ENCODE measurements at places on chromosomes 5 and 9. TPM values are rescaled to one million over a fixed set of nuclear protein-coding genes. Genes with fewer than 3 reads are reported as not detected.

- H3K36me3 ChIP-seq: no peaks in the 10 kb centered on the region
- H3K27me3 ChIP-seq: peaks cover 24% of the 10 kb centered on the region
- no peaks in the 10 kb centered on the region for H3K4me1 ChIP-seq
- no peak overlapping the region for H3K4me3 ChIP-seq
Measured at GRCh38 chr5:159061834-159062474, 37.8 kb downstream of the EBF1 start.

The LHX3 gene
- not detected for total RNA-seq

DNA sequence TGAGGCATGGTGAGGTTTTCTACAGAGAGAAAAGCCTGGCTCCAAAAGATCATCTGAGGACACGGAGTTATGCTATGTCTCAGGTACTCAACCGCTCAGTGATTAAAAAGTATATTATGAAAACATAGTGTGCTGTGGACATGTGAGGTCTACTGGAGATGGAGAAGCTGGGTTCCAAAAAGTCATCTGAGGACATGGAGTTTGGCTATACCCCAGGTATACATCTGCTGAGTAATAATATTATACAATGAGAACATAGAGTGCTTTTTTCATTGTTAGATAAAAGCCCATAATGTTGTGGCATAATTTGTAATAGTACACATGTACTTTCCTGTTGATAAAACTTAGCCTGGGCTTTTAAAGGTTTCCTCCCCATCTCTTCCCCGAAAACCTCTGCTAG is 70.7 kb upstream of the SHISAL2B start:
- DNase-seq: no peak
- H3K36me3 ChIP-seq: no peaks in the 10 kb centered on the region
- H3K4me3 ChIP-seq: no peak overlapping the region
- H3K4me1 ChIP-seq: no peaks in the 10 kb centered on the region
- H3K27me3 ChIP-seq: peaks cover 25% of the 10 kb centered on the region
- H3K27ac ChIP-seq: no peak overlapping the region

DNA sequence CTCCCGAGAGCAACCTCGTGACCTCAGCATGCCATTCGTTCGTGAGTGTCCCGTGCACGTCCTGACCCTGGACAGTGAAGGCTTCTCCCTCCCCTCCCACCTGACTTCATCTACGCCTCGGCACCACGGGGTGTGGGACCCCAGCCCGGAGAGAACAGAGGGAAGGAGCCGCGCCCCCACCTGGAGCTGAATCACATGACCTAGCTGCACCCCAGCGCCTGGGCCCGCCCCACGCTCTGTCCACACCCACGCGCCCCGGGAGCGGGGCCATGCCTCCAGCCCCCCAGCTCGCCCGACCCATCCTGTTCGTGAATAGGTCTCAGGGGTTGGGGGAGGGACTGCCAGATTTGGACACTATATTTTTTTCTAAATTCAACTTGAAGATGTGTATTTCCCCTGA is 38.3 kb upstream of the FCN2 start:
- H3K27ac ChIP-seq: no peak overlapping the region
- peak; percentile 44 for DNase-seq
- H3K4me1 ChIP-seq: no peaks in the 10 kb centered on the region
- H3K27me3 ChIP-seq: no peaks in the 10 kb centered on the region
- no peaks in the 10 kb centered on the region for H3K36me3 ChIP-seq
- no peak overlapping the region for H3K4me3 ChIP-seq

The PCDHB15 gene
- total RNA-seq: not detected

The FAM163B gene
- not detected for total RNA-seq

GRCh38 chr5:122076669-122077365 is 1.2 kb downstream of the LOX start:
- H3K27ac ChIP-seq: no peak overlapping the region
- H3K27me3 ChIP-seq: peaks cover 36% of the 10 kb centered on the region
- DNase-seq: no peak
- peaks cover 6% of the 10 kb centered on the region for H3K4me1 ChIP-seq

DNA sequence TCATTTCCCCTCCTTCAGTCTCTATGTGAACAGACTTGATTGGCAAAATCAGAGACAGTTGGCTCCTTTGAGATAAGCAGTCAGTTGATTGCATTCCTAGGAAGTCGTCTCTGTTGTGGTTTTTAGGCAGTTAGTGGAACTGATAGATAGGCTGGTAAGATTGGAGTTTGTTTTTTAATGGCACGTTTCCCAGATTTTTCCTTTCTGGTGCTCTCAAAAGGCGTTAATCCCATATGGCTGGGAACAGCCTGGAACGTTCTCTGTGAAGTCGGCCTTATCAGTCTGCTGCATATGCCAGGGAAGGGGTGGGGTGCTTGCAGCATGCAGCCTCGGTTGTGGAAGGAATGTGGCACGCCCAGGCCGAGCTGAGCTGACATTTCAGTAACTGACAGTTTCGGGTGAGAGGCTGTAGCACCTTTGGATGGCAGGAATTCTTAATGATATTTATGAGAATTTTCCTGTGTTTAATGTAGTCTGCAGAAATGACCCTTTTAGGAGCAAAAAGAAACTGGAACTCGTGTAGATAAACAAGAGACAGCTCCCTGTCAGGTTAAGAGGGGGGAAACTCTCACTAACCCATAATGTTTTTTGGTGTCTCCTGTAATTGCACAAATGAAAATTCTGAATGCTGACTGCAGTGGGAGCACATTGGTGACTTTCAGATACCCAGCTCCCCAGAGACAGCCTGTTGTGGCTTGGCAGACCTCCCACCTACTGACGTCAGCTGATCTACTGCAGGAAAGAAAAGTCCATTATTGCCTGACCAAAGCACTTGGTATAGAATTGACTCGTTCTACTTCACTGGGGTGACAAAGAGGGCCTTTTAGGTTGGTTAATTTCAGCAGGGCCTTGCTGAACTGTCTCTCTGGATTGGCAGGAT is 6.3 kb downstream of the SPTAN1 start:
- no peaks in the 10 kb centered on the region for H3K36me3 ChIP-seq
- peak overlapping the region; percentile 73 for H3K27ac ChIP-seq
- DNase-seq: peak; percentile 73
- no peaks in the 10 kb centered on the region for H3K27me3 ChIP-seq

- H3K4me1 ChIP-seq: peaks cover 10% of the 10 kb centered on the region
- no peak for DNase-seq
- H3K27ac ChIP-seq: peak overlapping the region; percentile 56
- no peaks in the 10 kb centered on the region for H3K27me3 ChIP-seq
Measured at GRCh38 chr9:19104515-19105282, 2.0 kb upstream of the HAUS6 start.

DNA sequence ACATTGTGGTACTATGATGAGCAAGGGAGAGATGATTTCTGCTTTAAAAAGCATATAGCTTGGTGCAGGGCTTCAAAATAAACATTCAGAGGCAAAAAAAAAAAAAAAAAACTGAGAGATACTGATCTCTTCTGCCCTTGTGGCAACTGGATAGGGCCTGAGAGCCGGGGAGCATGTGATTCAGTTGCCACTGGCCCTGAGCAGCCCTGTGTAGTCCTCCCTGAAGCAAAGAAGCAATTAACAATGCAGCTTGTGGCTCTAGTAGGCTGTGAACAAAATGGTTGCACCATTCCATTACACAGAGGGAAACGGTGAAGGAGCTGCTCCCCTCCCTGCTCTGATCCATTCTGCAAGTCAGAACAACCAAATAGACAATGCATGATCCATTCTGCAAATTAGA is 347.5 kb upstream of the DAB2 start:
- H3K4me1 ChIP-seq: no peaks in the 10 kb centered on the region
- no peak overlapping the region for H3K4me3 ChIP-seq
- no peak overlapping the region for H3K27ac ChIP-seq
- peaks cover 42% of the 10 kb centered on the region for H3K27me3 ChIP-seq
- H3K36me3 ChIP-seq: no peaks in the 10 kb centered on the region

The ARID3C gene
- 0.31 TPM for total RNA-seq

The WDR38 gene
- not detected for total RNA-seq

The F2RL1 gene
- not detected for total RNA-seq

- H3K27ac ChIP-seq: no peak overlapping the region
- DNase-seq: no peak
- H3K36me3 ChIP-seq: peaks cover 5% of the 10 kb centered on the region
- H3K27me3 ChIP-seq: no peaks in the 10 kb centered on the region
Measured at GRCh38 chr5:96734871-96735325, 72.7 kb downstream of the CAST start.

GRCh38 chr5:88979244-88979643 is 96.3 kb upstream of the MEF2C start:
- peaks cover 22% of the 10 kb centered on the region for H3K4me1 ChIP-seq
- no peak for DNase-seq
- peak overlapping the region; percentile 38 for H3K4me3 ChIP-seq

The CENPH gene
- total RNA-seq: 34.9 TPM

- DNase-seq: no peak
- no peak overlapping the region for H3K27ac ChIP-seq
- no peaks in the 10 kb centered on the region for H3K36me3 ChIP-seq
- H3K4me3 ChIP-seq: no peak overlapping the region
Measured at GRCh38 chr5:61768692-61769281, 436.7 kb downstream of the ZSWIM6 start.

- no peak for DNase-seq
- H3K36me3 ChIP-seq: peaks cover 8% of the 10 kb centered on the region
- no peak overlapping the region for H3K4me3 ChIP-seq
- no peak overlapping the region for H3K27ac ChIP-seq
- no peaks in the 10 kb centered on the region for H3K27me3 ChIP-seq
Measured at GRCh38 chr5:162654661-162655405, 587.3 kb downstream of the GABRG2 start.

DNA sequence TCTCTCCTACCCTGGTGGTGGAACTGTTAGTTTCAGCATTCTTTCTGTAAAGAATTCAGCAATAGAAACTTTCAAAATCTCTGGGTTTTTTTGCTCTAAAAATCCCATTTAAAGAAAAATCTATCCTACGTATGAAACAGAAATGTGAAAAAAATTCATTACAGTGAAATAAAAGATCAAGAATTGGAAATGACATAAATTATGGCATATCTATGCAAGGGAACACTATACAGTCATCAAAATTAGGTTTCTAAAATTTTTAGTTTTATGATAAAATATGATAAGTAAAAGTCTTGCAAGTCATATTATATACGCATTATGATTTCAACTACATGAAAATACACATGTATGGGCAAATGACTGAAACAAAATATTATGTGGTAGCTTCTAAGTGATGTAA is 342.6 kb downstream of the CETN3 start:
- no peaks in the 10 kb centered on the region for H3K27me3 ChIP-seq
- H3K36me3 ChIP-seq: no peaks in the 10 kb centered on the region
- no peaks in the 10 kb centered on the region for H3K4me1 ChIP-seq
- DNase-seq: no peak
- H3K4me3 ChIP-seq: no peak overlapping the region
- no peak overlapping the region for H3K27ac ChIP-seq

The GGTA1 gene
- not detected for total RNA-seq

- no peaks in the 10 kb centered on the region for H3K36me3 ChIP-seq
- H3K4me3 ChIP-seq: no peak overlapping the region
- peaks cover 13% of the 10 kb centered on the region for H3K4me1 ChIP-seq
- H3K27me3 ChIP-seq: peaks cover 9% of the 10 kb centered on the region
- no peak for DNase-seq
- H3K27ac ChIP-seq: peak overlapping the region; percentile 95
Measured at GRCh38 chr9:129584136-129584535, 36.8 kb downstream of the C9orf50 start.

- no peak overlapping the region for H3K4me3 ChIP-seq
- H3K36me3 ChIP-seq: no peaks in the 10 kb centered on the region
- H3K27me3 ChIP-seq: peaks cover 4% of the 10 kb centered on the region
- no peak for DNase-seq
Measured at GRCh38 chr9:80157561-80157983, 585.8 kb downstream of the TLE4 start.

- H3K27me3 ChIP-seq: no peaks in the 10 kb centered on the region
- H3K4me3 ChIP-seq: no peak overlapping the region
- peak; percentile 44 for DNase-seq
- no peaks in the 10 kb centered on the region for H3K36me3 ChIP-seq
Measured at GRCh38 chr9:127183814-127184582, 61.6 kb upstream of the ANGPTL2 start.

The LCP2 gene
- 360 TPM for total RNA-seq

- no peak overlapping the region for H3K27ac ChIP-seq
- DNase-seq: no peak
- no peaks in the 10 kb centered on the region for H3K4me1 ChIP-seq
- peaks cover 6% of the 10 kb centered on the region for H3K36me3 ChIP-seq
Measured at GRCh38 chr5:58717303-58718007, 134.6 kb downstream of the RAB3C start.

- H3K4me1 ChIP-seq: no peaks in the 10 kb centered on the region
- H3K36me3 ChIP-seq: no peaks in the 10 kb centered on the region
- H3K4me3 ChIP-seq: no peak overlapping the region
- no peak for DNase-seq
- no peak overlapping the region for H3K27ac ChIP-seq
Measured at GRCh38 chr5:15026011-15026893, 154.7 kb upstream of the ANKH start.

The AKNA gene
- 332 TPM for total RNA-seq

GRCh38 chr5:43042176-43042625 is 2.1 kb upstream of the ANXA2R start:
- peak overlapping the region; percentile 98 for H3K27ac ChIP-seq
- no peaks in the 10 kb centered on the region for H3K36me3 ChIP-seq
- peaks cover 55% of the 10 kb centered on the region for H3K4me1 ChIP-seq

DNA sequence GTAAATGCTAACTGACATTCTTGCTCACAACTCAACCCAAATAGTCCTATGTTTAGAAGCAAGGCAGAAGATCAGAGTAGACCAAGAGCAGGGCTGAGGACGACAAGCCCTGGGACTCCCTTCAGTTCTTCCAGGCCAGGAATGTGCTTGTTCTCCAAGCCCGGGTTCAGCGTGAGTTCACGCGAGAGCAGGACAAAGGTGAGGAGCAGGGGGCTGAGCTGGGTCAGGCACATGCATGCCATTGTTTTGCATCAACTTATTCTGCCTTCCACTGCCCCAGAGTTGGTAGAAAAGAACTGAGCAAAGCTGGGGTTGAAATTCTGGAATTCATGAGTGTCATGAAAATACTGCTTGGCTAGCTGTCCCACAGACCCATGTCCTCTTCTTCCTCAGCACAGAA is 206.5 kb downstream of the PAX5 start:
- peaks cover 6% of the 10 kb centered on the region for H3K27me3 ChIP-seq
- no peaks in the 10 kb centered on the region for H3K36me3 ChIP-seq
- no peak for DNase-seq
- H3K27ac ChIP-seq: no peak overlapping the region
- H3K4me3 ChIP-seq: no peak overlapping the region

The CEL gene
- 0.95 TPM for total RNA-seq

GRCh38 chr5:80092486-80093107 is 57.4 kb downstream of the THBS4 start:
- no peaks in the 10 kb centered on the region for H3K4me1 ChIP-seq
- H3K27ac ChIP-seq: no peak overlapping the region
- no peak for DNase-seq
- no peaks in the 10 kb centered on the region for H3K27me3 ChIP-seq
- no peaks in the 10 kb centered on the region for H3K36me3 ChIP-seq

The WHRN gene
- total RNA-seq: 2.4 TPM

DNA sequence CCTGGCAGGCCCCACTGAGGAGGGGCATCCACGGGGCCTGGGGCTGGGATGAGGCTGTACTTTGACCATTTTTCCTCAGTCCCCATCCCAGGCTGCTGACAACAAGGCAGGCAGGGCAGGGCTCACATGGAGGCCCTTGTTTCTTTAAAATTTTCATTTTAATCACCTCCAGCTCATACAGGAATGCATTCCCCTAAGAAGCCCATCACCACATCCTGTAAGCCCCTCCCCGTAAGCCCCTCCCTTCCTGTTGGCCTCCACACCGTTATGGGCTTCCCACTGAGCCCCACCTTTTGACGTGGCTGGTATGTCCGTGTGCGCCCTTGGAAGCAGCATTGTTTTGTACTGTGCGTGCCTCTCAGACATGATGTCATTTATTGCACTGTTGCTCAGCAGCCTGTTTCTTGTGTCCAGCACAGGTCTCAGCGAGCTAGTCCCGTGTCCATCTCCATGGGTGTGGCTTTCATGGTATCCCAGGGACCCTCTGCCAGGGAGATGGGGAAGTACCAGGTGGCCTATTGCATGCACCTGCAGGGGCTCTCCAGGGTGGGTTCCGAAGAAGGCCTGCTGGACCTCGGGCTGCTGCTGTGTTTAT is 22.4 kb downstream of the PHF2 start:
- no peak for DNase-seq
- no peak overlapping the region for H3K4me3 ChIP-seq
- no peaks in the 10 kb centered on the region for H3K27me3 ChIP-seq
